Natural killer cell treated with Interleukin-12 subunit alpha and Interleukin-12 subunit beta and Interleukin-15 and Interleukin-18, amount 100 ng/mL, for 72 hours (primary cell): ENCODE measurements at places on chromosomes 1 and 21.

- H3K27me3 ChIP-seq = peaks cover 2% of the 10 kb centered on the region
- no peaks in the 10 kb centered on the region for H3K36me3 ChIP-seq
- no peak for DNase-seq
- no peak overlapping the region for H3K4me3 ChIP-seq
- no peak overlapping the region for H3K27ac ChIP-seq
Observed at GRCh38 chr1:248613742-248614141, 16.2 kb upstream of the OR2T10 start.

- no peaks in the 10 kb centered on the region for H3K27me3 ChIP-seq
- no peak overlapping the region for H3K27ac ChIP-seq
- peaks cover 5% of the 10 kb centered on the region for H3K36me3 ChIP-seq
Observed at GRCh38 chr1:6519935-6520671, 28.6 kb upstream of the PLEKHG5 start.

GRCh38 chr21:43195121-43196021 is 26.6 kb downstream of the CRYAA start:
- H3K36me3 ChIP-seq = peaks cover 7% of the 10 kb centered on the region
- no peak overlapping the region for H3K4me3 ChIP-seq
- no peak for DNase-seq
- H3K27me3 ChIP-seq = peaks cover 18% of the 10 kb centered on the region
- H3K4me1 ChIP-seq = peaks cover 5% of the 10 kb centered on the region

- H3K4me1 ChIP-seq = peaks cover 3% of the 10 kb centered on the region
- H3K4me3 ChIP-seq = no peak overlapping the region
- no peak overlapping the region for H3K27ac ChIP-seq
- H3K36me3 ChIP-seq = no peaks in the 10 kb centered on the region
- peaks cover 7% of the 10 kb centered on the region for H3K27me3 ChIP-seq
Observed at GRCh38 chr1:200710166-200710565, 28.5 kb upstream of the CAMSAP2 start.

GRCh38 chr1:11494771-11495170 is 15.8 kb downstream of the DISP3 start:
- no peak overlapping the region for H3K4me3 ChIP-seq
- H3K27ac ChIP-seq = no peak overlapping the region
- H3K4me1 ChIP-seq = no peaks in the 10 kb centered on the region
- H3K36me3 ChIP-seq = no peaks in the 10 kb centered on the region
- peaks cover 24% of the 10 kb centered on the region for H3K27me3 ChIP-seq

DNA sequence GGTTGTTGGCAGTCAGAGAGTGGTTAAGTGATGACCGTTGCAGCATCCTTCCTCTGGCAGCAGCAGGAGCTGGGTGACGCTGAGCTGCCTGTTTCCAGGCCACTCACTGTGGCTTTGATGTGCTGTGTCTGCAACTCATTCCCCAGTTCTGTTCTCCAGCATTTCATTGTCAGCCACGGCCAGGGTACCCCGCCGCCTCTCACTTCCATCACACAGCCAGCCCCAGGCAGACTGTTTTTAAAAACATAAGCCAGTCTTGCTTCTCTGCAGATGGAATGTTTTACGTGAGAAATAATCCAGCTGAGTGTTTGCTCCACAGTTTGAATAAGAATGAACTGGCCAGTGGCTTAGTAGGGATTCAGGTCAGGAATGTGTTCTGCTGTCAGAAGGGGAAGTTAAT is 21.5 kb upstream of the ST6GALNAC3 start:
- no peak overlapping the region for H3K27ac ChIP-seq
- H3K36me3 ChIP-seq = no peaks in the 10 kb centered on the region
- H3K4me3 ChIP-seq = no peak overlapping the region

GRCh38 chr1:58539553-58539952 is 7.0 kb downstream of the OMA1 start:
- DNase-seq = no peak
- no peak overlapping the region for H3K27ac ChIP-seq
- no peaks in the 10 kb centered on the region for H3K36me3 ChIP-seq

DNA sequence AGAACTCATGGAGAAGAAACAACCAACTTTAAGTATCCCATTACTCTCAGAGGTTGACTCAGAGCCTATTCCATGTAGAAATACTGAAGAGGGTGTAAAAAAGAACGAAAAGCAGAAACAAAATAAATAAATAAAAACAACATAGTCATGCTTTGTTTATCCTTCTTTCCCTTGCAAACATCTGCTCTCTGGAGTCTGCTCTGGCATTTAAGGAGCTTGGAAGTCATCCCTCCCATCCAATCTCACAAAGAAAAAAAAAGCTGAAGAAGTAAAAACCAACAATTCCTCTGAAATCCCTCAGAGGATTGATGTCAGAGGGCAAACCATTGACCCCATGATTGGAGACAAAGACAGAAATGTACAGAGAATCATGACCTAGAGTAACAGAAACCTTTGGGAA is 302.6 kb upstream of the GREM2 start:
- no peaks in the 10 kb centered on the region for H3K4me1 ChIP-seq
- H3K36me3 ChIP-seq = no peaks in the 10 kb centered on the region
- H3K27ac ChIP-seq = no peak overlapping the region
- no peak overlapping the region for H3K4me3 ChIP-seq
- no peaks in the 10 kb centered on the region for H3K27me3 ChIP-seq

DNA sequence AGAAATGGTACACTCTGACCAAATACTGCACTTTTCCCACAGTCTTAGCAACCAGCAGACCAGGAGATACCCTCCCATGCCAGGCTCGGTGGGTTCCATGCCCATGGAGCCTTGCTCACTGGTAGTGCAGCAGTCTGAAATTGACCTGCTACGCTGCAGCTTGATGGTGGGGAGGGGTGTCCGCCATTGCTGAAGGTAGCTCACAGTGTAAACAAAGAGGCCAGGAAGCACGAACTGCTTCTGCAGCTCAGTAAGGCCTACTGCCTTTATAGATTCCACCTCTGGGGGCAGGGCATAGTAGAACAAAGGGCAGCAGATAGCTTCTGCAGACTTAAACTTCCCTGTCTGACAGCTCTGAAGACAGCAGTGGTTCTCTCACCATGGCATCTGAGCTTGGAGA is 12.3 kb upstream of the IFI44L start:
- H3K36me3 ChIP-seq = no peaks in the 10 kb centered on the region
- peaks cover 21% of the 10 kb centered on the region for H3K27me3 ChIP-seq
- no peaks in the 10 kb centered on the region for H3K4me1 ChIP-seq
- H3K27ac ChIP-seq = no peak overlapping the region
- no peak overlapping the region for H3K4me3 ChIP-seq

GRCh38 chr1:69294171-69294570 is 273.6 kb upstream of the LRRC7 start:
- no peak overlapping the region for H3K4me3 ChIP-seq
- no peaks in the 10 kb centered on the region for H3K27me3 ChIP-seq
- no peaks in the 10 kb centered on the region for H3K4me1 ChIP-seq
- DNase-seq = no peak

- no peaks in the 10 kb centered on the region for H3K27me3 ChIP-seq
- H3K36me3 ChIP-seq = no peaks in the 10 kb centered on the region
- no peak for DNase-seq
- H3K27ac ChIP-seq = no peak overlapping the region
- peaks cover 4% of the 10 kb centered on the region for H3K4me1 ChIP-seq
Observed at GRCh38 chr1:6080469-6080868, 34.8 kb downstream of the KCNAB2 start.

- H3K27me3 ChIP-seq = no peaks in the 10 kb centered on the region
- H3K27ac ChIP-seq = peak within 1 kb of the TSS; percentile 86
- peaks cover 45% of the 10 kb centered on the region for H3K4me1 ChIP-seq
- no peaks in the 10 kb centered on the region for H3K36me3 ChIP-seq
- no peak for DNase-seq
- H3K4me3 ChIP-seq = no peak within 1 kb of the TSS
Observed at GRCh38 chr1:113978863-113979702, at the start of gene OLFML3. TSS of gene OLFML3 (plus strand) at chr1:113979474. CDS start at chr1:113979517, 43 bp downstream.
